ENCODE measurements at places on chromosomes 16 and 17.

DNA sequence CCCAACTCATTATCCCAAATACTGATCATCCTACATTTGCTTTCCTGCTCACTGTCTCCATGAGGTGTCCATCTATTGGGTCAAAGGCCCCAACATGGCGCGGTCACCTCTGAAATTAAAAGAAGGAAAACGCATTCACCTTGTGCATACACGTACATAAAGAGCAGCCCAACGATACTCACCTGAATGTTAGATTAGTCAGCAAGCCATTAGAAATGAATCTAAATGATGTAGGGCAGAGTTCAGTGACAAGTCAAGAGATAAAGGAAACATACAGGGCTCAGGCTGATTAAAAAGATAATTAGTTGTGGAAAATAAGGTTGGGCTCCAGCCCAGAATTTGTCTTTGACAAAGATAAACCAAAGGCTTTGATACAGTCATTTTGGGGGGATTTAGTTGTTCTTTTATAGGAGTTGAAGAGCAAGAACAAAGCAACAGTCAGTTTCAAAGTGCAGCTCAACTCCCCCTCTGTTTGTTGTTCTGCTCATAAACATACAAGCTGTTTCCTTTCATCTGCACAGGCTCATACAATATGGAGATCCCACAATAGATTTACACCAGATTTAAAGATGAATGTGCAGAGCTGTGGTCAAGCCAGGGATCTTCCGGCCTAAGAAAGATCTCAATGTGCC, 21.1 kb downstream of the NXPH3 start:
- no peak for DNase-seq

DNA sequence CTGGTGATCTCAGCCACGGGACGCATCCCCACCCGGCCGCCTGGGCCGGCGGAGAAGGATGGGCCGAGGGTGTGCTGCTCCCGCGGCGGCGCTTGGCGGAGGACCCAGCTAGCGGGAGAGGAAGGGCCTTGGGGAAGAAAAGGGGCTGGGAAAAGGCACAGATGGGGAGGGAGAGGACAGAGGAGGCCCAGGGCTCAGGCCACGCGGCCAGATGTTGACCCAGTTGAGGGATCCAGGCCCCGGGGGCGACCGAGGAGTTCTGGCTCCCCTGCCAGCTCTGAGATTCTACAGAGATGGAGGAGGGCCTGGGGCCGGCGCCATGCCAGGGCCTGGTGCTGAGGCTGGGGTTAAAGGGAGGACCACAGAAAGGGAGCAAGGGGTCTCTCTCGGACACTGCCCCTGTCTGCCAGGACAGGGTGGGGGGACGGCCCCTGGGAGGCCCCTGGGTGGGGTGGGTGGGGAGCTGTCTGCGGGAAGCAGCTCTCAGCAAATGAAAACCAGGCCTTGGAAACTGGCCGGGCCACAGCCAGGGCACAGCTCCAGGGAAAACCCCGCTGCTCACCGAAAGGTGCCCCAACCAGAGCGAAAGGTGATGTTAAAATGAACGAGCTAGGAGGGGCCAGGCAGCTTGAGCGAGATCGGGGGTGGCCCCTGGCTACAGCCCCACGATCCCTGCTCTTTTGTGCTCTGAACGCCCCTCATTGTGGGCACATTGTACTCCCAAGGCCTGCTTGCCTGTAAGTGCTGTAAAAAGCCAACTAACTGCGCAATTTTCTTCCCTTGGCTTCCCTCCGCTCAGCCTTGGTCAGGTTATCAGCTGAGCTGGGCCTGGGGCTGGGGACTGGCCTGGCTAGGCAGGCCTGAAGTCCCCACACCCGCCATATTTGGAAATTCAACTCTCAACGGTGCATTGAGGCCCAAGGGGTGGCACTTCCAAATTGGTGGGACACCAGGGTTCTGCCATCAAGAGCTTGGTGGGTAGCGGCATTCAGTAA, 191.4 kb downstream of the ZNF423 start:
- DNase-seq, result no peak

DNA sequence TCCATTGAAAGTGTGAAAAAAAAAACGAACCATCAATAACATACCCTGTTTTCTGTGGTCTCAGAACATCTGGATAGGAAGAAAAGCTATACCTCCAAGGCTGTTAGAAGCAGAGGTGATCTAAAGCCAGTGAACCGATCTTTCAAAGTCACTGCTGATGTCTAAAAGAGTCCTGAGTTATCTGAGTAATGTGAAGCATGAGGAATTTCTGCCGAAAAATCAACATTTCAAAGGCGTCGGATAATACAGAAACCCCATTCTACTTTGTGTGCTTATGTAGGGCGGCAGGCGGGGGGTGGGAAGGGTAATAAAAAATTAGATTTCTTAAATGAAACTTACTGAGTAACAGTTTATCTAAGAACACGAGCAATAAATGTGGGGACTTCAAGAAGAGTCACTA, 3.9 kb downstream of the XYLT1 start:
- DNase-seq, result no peak

GRCh38 chr16:85611444-85612190, 1.5 kb upstream of the GSE1 start:
- DNase-seq, result peak; percentile 60

GRCh38 chr17:57995076-57995956, 7.3 kb upstream of the VEZF1 start:
- DNase-seq, result peak; percentile 56

DNA sequence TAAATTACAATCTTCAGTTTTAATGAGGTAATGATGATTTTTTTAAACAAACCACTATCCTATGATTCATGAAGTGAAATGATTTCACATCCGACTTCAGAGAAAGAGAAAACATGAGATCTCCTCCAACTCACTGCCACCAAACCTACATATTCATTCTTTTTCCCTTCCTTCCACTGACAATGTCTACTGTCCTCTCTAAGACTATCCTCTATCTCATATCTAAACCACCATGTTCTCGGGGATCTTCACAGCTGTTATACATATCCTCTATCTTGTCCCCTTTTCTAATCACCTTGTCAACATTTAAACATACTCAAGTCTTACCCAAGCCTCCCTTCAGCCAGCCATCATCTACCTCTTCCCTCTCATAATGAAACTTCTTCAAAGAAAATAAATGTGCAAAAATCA, 53.5 kb downstream of the SMURF2 start:
- DNase-seq, result no peak

DNA sequence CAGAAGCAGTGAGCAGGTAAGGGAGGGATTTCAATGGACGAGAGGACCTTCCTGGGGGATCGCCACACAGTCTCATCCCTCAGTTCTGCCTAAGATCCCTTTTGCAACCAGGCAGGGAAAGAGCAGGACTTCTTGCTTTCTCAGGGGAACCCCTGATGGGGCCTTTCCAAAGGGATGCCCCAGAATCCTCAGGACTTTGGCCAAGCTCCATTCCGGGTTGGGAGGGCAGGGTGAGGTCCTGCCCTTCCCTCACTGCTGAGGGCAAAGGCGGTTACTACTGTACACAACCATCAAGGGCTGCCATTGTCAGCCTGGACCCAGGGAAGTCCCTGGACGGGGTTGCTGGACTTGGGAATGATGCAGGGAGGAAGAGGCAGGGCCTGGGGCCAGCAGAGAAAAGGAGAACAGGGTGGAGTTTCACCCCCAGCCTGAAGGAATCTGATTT, 9.7 kb downstream of the PRR29 start:
- no peak for DNase-seq

DNA sequence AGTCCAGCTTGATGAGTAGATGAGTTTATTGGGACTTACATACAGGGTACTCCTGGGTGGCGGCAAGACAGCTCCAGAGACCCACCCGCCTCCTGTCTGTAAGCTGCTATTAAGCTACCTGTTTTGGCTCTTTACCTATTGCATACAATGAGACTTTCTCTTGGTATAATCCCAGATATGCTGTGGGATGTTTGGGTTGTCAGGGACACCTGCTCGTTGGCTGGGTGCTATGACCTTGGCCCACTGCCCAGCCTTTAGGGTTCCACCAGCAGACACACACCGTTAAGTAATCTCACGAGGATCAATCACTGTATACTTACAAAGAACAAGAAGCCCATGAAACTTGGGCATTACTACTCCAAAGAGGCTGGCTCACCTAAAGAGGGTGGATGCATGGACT, 116.4 kb downstream of the NPIPB5 start:
- DNase-seq, result no peak

All from activated naive CD8-positive, alpha-beta T cell treated with anti-CD3 and anti-CD28 coated beads, Interleukin-2, amount 50 U/mL, for 24 hours (primary cell).